ENCODE measurements at places on chromosomes 1 and 21.
A peak's percentile ranks its signal among the peaks of the same experiment; 100 is the strongest.

- DNase-seq: no peak
Observed at GRCh38 chr21:31909153-31910073, 36.6 kb downstream of the HUNK start.

DNA sequence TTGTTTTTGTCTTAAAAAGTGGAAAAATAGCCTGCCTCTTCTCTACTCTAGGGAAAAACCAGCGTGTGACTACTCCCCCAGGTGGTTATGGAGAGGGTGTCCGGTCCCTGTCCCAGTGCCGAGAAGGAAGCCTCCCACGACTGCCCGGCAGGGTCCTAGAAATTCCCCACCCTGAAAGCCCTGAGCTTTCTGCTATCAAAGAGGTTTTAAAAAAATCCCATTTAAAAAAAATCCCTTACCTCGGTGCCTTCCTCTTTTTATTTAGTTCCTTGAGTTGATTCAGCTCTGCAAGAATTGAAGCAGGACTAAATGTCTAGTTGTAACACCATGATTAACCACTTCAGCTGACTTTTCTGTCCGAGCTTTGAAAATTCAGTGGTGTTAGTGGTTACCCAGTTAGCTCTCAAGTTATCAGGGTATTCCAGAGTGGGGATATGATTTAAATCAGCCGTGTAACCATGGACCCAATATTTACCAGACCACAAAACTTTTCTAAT is 35.0 kb upstream of the TDRD10 start:
- DNase-seq: no peak

- DNase-seq: no peak
Observed at GRCh38 chr1:117698398-117699160, 92.7 kb downstream of the TENT5C start.

DNA sequence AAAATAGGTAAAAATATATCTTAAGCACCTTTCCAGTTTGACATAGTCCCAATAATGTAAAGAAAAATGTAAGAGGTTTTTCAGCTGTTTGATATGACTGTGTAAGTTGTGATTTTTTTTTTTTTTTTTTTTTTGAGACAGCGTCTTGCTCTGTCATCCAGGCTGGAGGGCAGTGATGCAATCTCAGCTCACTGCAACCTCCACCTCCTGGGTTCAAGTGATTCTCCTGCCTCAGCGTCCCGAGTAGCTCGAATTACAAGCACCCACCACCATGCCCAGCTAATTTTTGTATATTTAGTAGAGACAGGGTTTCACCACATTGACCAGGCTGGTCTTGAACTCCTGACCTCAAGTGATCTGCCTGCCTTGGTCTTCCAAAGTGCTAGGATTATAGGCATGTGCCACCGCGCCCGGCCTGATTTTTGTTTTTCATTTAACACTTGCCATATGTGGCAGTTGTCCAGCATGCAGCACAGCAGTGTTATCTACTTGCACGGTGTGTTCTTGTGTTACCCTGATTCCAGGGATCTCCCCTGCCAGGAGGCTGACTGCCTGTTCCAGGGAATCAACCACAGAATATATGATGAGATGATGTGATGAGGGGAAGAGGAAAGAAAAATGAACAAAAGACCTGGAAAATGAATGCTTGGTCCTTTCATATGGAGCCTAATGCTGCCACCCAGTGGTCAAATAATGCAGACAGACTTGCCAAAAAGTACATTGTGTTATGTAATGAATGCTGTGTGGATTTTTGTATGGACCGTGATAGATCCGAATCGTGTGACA is 79.0 kb downstream of the RAVER2 start:
- DNase-seq: peak; percentile 20

- no peak for DNase-seq
Observed at GRCh38 chr1:53766831-53767405, 28.0 kb upstream of the GLIS1 start.

GRCh38 chr1:118948846-118949245 is 39.3 kb downstream of the TBX15 start:
- DNase-seq: no peak

GRCh38 chr1:78869136-78869535 is 137.4 kb downstream of the ADGRL4 start:
- DNase-seq: no peak

- no peak for DNase-seq
Observed at GRCh38 chr1:151875419-151876097, 22.0 kb upstream of the THEM5 start.

DNA sequence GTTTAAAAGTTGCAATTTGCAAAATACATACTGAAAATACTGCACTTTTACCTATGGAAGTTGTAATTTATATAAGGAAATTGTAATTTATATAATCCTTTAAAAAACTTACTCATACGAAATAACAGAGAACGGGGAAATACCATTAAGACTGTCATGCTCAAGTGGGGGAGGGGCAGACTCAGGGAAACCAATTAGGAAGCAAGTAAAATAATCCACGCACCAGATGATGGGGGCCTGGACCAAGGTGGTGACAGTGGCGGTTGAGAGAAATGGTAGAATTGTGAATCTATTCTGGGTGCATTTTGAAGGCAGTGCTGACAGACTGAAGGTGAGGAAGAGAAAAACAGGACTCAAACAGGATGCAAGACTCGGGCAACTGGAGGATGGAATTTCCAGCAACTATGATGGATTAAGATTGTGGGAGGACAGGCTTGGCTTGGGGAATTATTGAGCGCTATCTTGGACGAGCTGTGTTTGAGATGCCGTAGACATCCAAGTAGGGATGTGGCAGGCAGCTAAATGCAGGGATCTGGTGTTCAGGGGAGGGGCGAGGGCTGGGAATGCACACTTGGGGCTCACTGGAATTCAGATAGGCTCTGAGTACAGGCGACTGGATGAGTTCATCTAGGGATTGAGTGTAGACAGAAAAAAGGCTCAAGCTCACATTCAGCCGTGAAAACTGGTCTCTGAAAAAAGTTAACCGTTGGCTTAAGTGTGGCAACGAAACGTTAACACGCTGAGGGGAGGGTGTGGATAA is 977 bp downstream of the LCA5L start:
- no peak for DNase-seq

DNA sequence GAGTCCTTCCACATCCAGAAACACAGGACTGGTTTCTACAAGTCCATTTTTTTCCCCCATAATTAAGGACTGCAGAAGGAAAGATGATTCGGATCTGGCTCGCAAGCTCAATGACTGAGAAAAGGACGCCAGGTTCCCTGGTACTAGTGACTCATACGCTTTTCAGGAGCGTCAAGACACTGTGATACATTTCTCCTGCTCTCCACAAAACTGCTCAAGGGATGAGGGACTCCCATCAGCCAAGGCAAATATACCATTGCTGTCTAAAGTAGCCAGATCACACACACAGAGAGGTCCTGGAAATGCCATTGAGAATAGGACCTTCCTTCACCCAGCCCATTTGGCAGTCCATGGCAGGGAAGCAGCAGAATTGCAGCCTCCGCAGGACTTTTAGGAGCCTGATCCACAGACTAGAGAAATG is 253.6 kb upstream of the IRF2BP2 start:
- no peak for DNase-seq

GRCh38 chr1:67945733-67946374 is 104.6 kb downstream of the DIRAS3 start:
- no peak for DNase-seq

GRCh38 chr21:35559829-35560225 is 500.5 kb downstream of the SETD4 start:
- no peak for DNase-seq

DNA sequence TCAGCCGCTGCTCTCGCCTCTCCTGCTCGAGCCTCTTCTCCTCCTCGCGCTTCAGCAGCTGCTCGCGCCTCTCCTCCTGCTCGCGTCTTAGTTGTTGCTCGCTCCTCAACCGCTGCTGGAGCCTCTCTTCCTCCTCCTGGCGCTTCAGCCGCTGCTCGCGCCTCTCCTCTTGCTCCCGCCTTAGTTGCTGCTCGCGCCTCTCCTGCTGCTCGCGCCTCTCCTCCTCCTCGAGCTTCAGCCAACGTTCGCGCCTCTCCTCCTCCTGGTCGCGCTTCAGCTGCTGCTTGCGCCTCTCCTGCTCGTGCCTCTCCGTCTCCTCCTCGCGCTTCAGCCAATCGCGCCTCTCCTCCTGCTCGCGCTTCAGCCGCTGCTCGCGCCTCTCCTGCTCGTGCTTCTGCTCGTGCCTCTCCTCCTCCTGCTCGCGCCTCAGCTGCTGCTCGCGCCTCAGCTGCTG is 3.7 kb downstream of the TCHH start:
- no peak for DNase-seq

DNA sequence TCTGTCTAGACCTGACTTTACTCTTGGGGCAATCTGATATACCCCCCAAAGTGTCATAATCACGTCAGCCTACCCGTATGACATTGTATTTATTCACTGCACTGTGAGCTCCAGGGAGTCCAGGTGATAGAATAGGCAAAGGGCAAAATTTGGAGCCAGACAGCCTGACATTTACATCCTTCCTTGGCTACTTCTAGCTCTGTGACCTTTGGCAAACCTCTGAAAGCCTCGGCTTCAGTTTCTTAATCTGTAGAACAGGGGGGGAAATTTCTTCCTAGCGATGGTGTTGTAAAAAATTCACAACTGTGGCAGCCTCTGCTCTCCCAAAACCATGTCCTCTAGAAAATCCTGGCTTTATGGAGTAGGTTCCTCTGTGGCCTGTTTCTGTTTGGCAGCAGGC is 240.9 kb downstream of the KIF26B start:
- DNase-seq: no peak

- no peak for DNase-seq
Observed at GRCh38 chr21:18049461-18049860, 195.2 kb upstream of the CHODL start.

- DNase-seq: no peak
Observed at GRCh38 chr1:220528679-220529501, 954 bp downstream of the MARK1 start.

- no peak for DNase-seq
Observed at GRCh38 chr1:200453553-200453905, 43.7 kb upstream of the ZNF281 start.

GRCh38 chr1:230752407-230752806 is 5.2 kb downstream of the CAPN9 start:
- DNase-seq: no peak

DNA sequence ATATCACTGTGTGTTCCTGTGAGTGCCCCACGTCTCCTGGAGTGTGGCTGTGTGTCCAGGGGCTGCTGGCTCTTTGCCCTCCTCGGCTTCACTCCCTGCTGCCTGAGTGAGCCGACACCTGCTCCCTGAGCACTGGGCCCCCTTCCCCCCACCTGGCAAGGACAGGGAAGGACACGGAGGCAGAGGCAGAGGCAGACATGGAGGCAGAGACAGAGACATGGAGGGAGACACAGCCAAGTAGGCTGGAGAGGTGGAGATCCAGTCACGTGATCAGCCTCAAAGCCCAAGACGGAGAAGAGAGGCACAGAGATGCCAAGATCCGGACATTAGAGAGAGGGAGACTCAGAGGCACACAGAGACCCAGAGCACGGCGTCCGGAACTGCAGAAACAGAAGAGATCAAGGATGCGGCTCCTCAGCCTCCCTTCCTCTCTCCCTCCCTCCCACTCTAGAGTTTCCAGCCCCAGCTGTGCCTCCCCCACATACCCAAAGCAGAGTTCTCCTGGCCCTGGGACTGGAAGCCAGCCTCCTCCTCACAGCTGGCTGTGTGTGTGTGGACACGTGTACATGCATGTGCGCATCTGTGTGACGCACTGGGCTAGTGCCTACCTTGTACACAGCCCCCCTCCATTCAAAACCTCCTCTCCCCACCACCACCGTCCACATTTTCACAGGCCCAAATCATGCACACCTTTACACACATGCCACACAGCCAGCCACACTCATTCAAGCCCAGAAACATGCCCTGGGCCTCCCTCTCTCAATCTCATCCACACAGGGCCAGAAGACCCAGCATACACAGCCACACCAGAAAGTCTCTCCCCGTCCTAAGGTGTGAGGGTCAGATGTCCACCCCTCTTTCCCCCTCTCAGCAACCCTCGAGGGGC is 39.1 kb upstream of the WASF2 start:
- DNase-seq: no peak

DNA sequence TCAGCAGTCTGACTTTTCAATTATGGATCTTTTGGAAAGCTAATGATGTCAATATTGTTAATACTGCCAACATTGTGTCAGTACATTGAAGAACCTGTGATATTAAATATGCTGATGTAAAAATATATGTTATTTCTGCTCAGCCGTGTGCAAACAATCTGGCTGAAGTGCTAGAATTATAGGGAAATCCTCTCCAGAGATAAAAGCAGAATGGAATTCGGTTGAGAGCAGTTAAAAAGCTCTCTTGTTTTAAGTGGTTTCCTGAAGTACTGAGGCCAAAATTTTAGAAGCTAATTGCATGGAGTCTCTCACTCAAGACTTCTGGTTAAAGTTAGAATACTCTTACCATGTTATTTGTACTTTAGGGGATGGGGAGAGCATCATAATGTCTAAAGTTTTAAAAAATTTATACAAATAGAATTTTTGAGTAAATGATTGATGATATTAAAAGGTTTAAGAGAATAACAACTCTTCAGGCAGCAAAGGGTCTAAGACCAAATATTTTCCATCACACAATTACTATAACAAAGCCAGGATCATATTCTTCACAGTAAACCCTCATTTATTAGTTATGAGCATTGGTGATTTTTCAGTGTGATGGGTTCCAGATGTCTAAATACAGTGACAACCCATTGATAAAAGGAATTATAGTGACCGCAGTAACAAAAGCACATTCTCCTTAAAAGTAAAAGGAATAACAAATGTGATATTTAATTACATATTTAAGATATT is 834.2 kb upstream of the CXADR start:
- DNase-seq: no peak

DNA sequence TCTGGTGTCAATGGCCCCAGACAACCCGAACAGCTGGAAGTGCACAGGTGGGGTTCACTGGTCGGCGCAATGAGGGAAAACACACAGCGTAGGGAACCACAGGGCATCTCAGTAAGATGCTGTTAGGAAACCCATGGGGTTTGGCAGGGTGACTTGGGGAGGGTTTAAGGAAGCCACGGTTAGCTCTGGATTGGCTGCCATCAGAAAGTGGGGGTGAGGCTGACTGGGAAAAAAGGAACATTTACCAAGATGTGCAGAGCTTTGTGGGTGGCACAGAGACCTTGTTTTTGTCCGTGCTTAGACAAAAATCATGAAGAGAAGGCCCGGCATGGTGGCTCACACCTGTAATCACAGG is 11.0 kb downstream of the ALDH4A1 start:
- DNase-seq: no peak

DNA sequence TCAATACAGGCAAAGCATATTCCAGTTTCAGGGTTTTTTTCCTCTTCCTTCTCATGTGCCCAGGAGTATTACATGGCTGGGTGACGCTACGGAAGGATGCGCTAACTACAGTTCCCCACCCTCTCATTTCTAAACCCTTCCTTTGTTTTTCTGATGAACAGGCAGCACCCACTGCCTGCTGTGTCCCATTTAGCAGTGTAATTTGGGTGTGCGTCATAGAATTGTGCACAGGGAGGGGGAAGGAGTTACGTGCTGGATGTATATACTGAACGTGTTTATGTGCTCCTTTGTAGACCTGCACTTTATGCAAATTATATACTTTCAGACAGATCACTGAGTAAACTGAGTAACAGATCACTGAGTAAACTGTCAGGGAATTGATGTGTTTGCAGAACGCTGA is 44.5 kb downstream of the ELAPOR1 start:
- DNase-seq: no peak

- no peak for DNase-seq
Observed at GRCh38 chr1:231691618-231692259, 65.1 kb downstream of the DISC1 start.

Measured in stimulated activated CD4-positive, alpha-beta T cell treated with anti-CD3 and anti-CD28 coated beads, Interleukin-1b, Interleukin-23, amount 100 ng/mL, for 1 hour (primary cell).